Left colon (tissue), 2 donors: ENCODE measurements at places on chromosomes 5 and 9. TPM values are rescaled to one million over a fixed set of nuclear protein-coding genes. Genes with fewer than 3 reads are reported as not detected.
A peak's percentile ranks its signal among the peaks of the same experiment; 100 is the strongest.

Gene PCDHA9
- 0.15 TPM for total RNA-seq

DNA sequence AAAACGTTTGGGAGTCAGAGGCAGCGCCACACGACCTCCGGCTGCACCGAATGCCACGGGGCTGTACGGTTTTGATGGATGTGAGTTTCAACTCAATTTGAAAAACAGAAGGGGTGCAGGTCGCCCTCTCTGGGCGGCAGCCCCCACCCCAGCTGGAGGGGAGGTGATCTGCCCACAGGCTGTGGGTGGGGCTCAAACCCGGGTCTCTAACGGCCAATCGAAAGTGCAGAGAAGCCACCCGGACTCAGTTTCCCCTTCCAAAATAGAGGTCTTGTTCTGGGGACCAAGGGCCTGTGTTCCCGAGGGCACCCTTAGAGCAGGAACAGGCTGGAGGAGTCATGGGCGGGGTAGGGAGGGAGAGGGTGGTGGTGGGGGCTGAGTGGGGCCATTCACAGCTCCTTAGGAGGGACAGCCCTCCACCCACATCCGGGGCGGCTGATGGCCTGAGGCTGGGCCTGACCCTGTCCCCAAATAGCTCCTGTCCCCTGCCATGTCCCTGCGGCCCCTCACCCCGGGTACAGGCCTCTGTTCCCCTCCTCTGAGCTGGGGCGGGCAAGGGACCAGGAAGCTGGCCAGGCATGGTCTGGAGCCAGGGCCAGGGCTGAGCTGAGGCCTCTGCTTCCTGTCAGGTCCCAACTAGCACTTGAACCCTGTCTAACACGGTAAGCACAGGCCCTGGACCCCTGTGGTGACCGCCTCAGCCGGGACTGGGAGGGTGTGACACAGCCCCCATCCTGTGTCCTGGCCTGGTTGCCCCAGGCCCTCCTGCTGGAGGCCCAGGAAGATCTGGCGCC, 22.6 kb upstream of the NOTCH1 start:
- no peak for DNase-seq

Gene SPARC
- 91.3 TPM for total RNA-seq

DNA sequence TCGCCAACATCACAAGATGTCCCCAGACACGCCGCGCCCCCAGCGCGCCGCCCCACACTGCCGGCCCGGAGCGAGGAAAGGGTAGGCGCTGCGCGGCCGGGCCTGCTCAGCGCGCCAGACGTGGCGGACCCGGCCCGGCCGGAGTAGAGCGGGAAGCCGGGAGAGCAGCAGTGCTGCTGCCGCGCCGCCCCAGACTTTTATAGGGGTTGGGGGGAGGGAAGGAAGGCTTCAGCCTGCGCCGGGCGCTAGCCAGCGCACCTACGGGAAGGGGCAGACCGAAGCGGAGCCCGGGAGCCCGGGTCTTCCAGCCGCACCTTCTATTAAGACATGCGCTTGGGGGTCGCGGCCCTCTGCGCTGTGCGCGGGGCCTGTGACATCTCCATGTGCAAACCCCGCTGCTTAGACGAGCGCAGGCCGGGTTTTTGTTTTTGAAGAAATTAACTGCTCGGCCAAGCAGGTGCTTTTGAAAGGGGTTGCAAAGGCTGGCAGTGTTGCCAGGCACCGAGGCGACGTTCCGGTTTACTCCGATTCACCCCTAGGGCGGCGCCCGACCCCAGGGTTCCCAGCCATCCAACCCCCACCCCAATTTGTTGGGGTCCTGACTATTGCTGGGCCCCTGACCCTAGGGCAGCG, 353 bp upstream of the PAX5 start:
- no peak for DNase-seq

DNA sequence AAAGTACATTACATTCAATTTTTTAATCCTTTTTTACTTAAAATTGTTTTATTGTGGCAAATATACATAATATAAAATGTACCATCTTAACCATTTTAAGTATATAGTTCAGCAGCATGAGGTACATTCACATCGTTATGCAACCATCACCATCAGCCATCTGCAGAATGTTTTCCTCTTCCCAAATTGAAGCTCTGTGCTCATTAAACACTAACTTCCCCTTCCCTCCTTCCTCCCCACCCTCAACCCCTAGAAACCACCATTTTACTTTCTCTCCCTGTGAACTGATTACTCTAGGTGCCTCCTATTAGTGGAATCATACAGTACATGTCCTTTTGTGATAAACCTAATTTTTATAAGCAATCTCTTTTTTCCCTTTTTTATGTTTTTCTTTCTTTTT, 15.6 kb downstream of the TEX53 start:
- DNase-seq: no peak

GRCh38 chr9:127868278-127868902, 9.1 kb downstream of the AK1 start:
- DNase-seq: no peak

Gene SPINK13
- not detected for total RNA-seq

Gene PCDHA6
- 0.31 TPM for total RNA-seq

- no peak for DNase-seq
Measured at GRCh38 chr5:131005963-131006684, 158.9 kb downstream of the HINT1 start.

Gene LCN10
- 2.4 TPM for total RNA-seq

- no peak for DNase-seq
Measured at GRCh38 chr9:90858457-90858901, 56.9 kb downstream of the SYK start.

- no peak for DNase-seq
Measured at GRCh38 chr5:164998590-164998989, 1493.2 kb downstream of the MAT2B start.

DNA sequence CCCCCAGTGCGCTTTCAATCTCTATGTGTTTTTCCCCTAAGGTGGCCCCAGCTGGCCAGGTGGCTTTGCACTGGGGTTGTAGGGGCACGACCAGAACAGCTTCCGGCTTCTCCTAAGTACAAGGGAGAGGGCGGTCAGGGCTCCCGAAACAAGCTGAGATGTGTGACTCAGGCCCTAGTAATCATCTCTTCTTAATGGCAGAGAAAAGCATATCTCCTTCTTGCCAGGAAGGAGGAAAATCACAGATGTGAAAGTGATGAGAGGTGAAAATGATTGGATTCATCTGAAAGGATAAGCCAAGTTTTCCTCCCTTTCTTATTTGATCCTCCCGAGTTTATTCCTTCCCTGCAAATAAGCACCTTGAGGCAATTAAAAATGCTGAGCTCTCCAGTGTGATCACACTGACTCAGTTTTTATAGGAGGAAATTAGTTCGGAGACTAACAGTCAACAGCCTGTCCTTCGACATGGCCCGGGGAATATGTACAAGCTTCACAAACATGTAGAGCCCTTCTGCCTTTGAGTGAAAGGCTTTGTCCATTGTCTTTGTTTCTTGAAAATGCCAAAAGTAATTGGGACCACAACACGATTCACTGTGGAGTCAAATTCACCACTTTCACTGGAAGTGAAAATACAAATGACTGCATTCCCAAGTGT, 514.8 kb downstream of the PSAT1 start:
- no peak for DNase-seq

GRCh38 chr5:150245111-150245789, 44.3 kb downstream of the CAMK2A start:
- peak; percentile 15 for DNase-seq

- no peak for DNase-seq
Measured at GRCh38 chr5:62167561-62168057, 138.4 kb upstream of the KIF2A start.

DNA sequence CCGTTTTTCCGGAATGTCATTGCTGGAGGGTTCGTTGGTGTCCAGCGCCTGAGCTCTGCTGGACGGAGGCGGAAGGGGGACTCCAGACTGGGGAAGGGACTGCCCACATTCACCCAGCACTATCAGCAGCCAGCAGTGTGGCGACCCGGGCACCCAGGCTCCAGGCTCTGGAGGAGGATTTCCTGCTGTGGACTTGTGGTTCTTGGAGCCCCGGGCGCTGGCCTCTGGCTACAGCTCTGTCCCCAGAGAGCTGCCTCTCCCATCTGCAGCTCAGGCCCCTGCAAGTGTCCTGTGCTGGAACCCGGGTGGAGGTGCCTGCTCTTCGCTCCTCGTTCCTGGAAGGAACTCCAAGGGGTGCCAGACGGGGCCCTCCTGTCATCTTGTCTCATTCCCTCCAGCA, 152.6 kb downstream of the RGS3 start:
- no peak for DNase-seq

GRCh38 chr5:89351222-89351621, 468.2 kb upstream of the MEF2C start:
- no peak for DNase-seq

- no peak for DNase-seq
Measured at GRCh38 chr9:75540185-75540584, 350.3 kb upstream of the PCSK5 start.

- no peak for DNase-seq
Measured at GRCh38 chr9:21121595-21122251, 19.9 kb downstream of the IFNW1 start.

DNA sequence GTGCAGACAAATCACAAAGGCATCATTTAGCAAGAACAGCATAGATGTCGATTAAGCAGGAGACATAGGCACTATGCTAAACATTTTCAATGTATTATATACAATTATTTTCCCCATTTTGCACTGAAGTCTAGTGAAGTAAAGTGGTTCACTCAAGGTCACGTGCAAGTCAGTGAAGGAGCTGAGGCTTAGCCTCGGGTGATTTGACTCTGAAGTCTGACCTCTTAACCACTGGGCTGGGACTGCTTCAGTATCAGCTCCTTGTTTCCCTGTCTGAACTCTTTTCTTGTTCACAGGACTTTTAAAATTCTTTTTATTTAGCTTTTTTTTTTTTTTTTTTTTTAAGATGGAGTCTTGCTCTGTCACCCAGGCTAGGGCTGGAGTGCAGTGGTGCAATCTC, 262.7 kb downstream of the DRD1 start:
- DNase-seq: no peak

- no peak for DNase-seq
Measured at GRCh38 chr5:180173875-180174586, 35.0 kb downstream of the RASGEF1C start.

Gene LRSAM1
- 13.9 TPM for total RNA-seq

Gene CA9
- 0.56 TPM for total RNA-seq
